Peyer's patch (tissue), 4 donors: ENCODE measurements at places on chromosomes 1 and 21. TPM values are rescaled to one million over a fixed set of nuclear protein-coding genes. Genes with fewer than 3 reads are reported as not detected.

- H3K27me3 ChIP-seq: no peaks in the 10 kb centered on the region
- no peak for DNase-seq
- no peaks in the 10 kb centered on the region for H3K36me3 ChIP-seq
- no peak overlapping the region for H3K4me3 ChIP-seq
- no peak overlapping the region for H3K27ac ChIP-seq
Measured at GRCh38 chr1:115140442-115141144, 51.3 kb upstream of the TSPAN2 start.

LCE2A gene
- not detected for total RNA-seq

ATP1A2 gene
- 7.4 TPM for total RNA-seq

SGIP1 gene
- total RNA-seq: 6.8 TPM

DNA sequence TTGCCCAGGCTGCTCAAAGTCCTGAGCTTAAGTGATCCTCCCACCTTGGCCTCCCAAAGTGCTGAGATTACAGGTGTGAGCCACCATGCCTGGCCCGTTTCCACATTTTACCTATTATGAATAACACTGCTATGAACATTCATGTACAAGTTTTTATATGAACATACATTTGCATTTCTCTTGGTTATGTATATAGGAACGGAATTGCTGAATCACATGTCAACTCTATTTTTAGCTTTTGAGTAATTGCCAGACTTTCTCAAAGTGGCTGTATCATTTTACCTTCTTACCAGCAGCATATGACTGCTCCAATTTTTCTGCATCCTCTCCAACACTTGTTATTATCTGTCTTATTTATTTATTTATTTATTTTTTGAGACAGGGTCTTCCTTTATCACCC is 2.7 kb downstream of the SPATA21 start:
- no peak for DNase-seq
- H3K27ac ChIP-seq: no peak overlapping the region
- no peak overlapping the region for H3K4me3 ChIP-seq
- H3K36me3 ChIP-seq: no peaks in the 10 kb centered on the region
- H3K27me3 ChIP-seq: no peaks in the 10 kb centered on the region
